ENCODE measurements at places on chromosomes 11 and 22. TPM values are rescaled to one million over a fixed set of nuclear protein-coding genes. Genes with fewer than 3 reads are reported as not detected.

DNA sequence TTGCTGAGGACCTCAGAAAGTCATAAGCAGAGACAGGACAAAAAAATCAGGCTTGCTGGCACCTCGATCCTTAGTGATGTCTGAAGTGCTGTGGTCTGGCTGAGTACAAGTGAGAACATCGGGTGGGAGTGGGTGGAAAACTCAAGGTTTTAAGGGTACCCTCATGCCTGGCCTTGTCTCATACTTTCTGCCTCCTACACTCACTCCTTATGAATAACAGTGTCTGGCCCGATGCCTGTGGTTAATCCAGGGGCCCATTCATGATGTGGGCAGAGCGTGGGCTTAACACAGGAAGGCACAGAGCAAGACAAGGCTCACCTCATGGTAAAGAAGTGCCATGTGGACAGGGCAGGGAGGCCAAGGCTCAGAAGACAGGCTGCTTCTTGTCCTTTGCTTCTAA, 11.0 kb upstream of the UCP3 start:
- no peaks in the 10 kb centered on the region for H3K27me3 ChIP-seq
- no peak overlapping the region for H3K4me3 ChIP-seq
- peaks cover 21% of the 10 kb centered on the region for H3K4me1 ChIP-seq

Gene SAA4
- total RNA-seq, result not detected

Gene TNNT3
- 4,749 TPM for total RNA-seq

GRCh38 chr11:45162064-45162375, 15.6 kb downstream of the PRDM11 start:
- no peaks in the 10 kb centered on the region for H3K36me3 ChIP-seq
- DNase-seq, result no peak
- peak overlapping the region; percentile 11 for H3K27ac ChIP-seq
- no peaks in the 10 kb centered on the region for H3K27me3 ChIP-seq

- no peak overlapping the region for H3K4me3 ChIP-seq
- no peaks in the 10 kb centered on the region for H3K36me3 ChIP-seq
- peaks cover 54% of the 10 kb centered on the region for H3K4me1 ChIP-seq
- DNase-seq, result no peak
Observed at GRCh38 chr11:117818041-117818873, 6.3 kb downstream of the FXYD2 start.

GRCh38 chr22:40331706-40332105, 14.6 kb upstream of the ADSL start:
- H3K27ac ChIP-seq, result no peak overlapping the region
- H3K4me3 ChIP-seq, result no peak overlapping the region
- H3K36me3 ChIP-seq, result peaks cover 32% of the 10 kb centered on the region
- no peak for DNase-seq
- H3K4me1 ChIP-seq, result no peaks in the 10 kb centered on the region
